Stimulated activated CD4-positive, alpha-beta T cell treated with anti-CD3 and anti-CD28 coated beads, TNF-alpha, amount 100 ng/mL, for 1 hour (primary cell): ENCODE measurements at places on chromosomes 13 and 19.

DNA sequence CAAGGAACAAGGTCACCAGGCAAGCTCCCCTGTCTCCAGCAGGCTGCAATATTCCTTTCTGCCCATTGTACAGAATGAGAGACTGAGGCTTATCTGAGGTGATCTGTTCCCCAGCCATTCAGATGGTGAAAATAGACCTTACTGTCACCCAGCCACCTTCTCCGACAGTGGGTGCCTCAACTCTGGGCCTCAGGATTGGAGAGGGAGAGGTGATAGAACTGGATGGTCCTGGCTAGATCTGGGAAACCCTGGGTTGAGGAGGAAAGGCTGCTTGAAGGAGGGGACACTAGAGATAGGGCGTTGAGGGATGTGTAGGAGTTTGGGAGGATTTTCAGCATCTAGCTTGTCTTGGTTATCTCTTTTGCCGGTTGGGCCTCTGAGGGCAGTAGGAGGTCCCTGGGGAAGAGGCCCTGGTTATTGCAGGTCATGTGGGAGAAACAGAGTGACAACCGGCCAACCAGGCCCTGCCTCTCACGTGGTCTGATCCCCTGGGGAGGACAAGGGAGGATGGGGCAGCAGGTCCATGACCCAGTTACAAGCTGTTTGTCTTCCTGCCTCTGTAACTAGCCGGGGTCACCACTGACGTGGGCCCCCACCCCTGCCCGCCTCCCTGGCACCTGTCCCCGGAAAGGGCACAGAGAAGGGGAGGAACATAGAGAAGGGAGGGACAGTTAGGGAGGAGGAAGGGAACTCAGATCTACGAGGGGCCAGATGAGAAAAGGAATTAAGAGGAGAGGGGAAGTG, 8.2 kb downstream of the NFIC start:
- DNase-seq: no peak

DNA sequence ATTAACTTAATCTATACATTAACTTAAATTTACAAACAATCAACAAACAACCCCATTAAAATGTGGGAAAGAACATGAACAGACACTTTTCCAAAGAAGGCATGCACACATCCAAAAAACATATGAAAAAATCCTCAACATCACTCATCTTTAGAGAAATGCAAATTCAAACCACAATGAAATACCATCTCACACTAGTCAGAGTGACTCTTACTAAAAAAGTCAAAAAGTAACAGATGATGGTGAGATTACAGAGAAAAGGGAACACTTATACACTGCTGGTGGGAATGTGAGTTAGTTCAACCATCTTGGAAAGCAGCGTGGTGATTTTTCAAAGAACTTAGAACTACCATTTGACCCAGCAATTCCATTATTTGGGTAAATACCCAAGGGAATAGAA, 759.2 kb upstream of the SLITRK1 start:
- no peak for DNase-seq

- no peak for DNase-seq
These were observed 18.7 kb downstream of the PLVAP start for GRCh38 chr19:17358395-17358794.

- DNase-seq: no peak
These were observed 113.2 kb upstream of the MCF2L start for GRCh38 chr13:112855859-112856258.

GRCh38 chr19:38661996-38662395, 14.5 kb downstream of the ACTN4 start:
- no peak for DNase-seq

- DNase-seq: no peak
These were observed 19.5 kb upstream of the ATP8A2 start for GRCh38 chr13:25352230-25352629.

GRCh38 chr19:41449079-41449864, 6.3 kb downstream of the ERICH4 start:
- peak; percentile 61 for DNase-seq

DNA sequence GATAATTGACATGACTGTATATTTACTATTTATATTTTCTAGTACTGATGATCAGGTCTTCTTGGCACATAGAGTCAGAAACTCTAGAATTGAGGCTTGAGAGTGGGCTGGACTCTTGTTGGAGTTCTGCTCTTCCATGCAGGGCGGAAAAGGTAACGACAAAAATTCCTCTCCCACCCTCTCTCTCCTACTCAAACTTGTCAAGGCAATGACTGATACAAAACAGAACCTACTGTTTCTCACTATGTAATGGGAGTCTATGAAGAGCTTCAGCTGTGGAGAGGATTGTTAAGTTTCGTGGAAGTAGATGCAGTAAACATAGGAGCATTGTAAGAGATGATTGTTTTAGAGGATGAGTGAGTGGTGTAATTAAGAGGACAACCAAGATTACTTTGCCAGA, 8.8 kb downstream of the EDNRB start:
- no peak for DNase-seq

DNA sequence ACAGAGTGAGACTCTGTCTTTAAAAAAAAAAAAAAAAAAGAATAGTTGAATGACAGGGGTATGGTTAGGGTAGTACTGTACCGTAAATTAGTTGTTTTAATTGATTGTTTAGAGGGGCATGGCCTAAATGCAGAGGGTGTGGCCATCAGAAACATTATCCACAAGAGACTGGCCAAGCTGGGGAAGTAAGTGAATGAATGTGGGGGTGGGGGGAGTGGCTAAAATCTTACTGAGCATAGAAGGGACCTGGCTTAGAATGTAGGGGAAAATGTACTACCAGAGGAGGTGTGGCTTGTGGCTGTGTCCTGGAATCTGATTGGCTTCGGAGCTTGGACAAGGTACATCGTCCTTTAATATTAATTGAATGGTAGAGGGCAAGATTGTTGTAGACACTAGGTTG, 3.8 kb downstream of the BCL2L12 start:
- no peak for DNase-seq

- DNase-seq: no peak
These were observed 9.6 kb downstream of the PLPPR3 start for GRCh38 chr19:812049-812746.

DNA sequence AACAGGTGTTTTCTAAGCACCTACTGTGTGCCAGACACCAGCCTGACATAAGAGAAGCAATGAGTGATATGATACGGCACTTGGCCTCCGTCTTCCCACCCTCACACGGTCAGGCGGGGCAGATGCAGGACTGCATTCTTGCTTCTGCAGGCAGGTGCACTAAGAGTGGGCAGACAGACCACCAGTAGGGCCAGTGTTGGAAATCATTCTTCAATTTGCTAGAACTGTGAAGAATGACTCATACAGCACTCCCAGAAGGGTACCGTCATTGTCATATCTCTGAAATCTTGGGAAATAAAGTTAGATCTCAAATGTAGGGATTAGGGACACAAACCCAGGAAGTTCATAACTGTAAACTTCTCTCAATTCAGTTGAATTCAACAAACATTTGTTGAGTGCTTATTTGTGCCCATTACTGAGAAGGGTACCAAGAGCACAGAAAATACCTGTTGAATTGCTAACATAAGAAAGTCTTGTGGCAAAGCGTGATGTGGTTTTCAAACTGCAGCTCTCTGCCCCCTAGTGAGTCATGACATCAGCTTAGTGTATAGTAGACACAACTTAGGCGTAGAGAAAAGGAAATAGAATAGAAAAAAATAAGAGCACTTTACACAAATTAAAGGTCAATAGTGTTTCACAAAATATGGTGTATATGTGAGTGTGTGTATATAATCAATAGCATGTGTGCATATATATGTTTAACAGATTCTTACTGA, 76.1 kb downstream of the TEX26 start:
- DNase-seq: no peak

DNA sequence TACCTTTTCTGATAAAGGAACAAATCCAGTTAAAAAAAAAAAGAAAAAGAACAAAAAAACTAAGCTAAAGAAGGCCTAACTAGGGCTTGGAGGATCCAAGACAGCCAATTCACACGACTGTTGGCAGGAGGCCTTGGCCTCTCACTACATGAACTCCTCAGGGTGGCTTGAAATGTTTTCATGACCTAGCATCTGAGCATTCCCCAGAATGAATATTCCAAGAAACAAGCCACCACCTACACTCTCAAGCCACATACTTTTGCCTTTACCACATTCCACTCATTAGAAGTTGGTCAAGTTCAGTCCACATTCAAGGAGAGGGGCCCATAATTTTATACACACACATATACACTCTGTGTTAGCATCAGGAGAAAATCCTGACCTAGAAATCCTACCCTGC, 97.6 kb upstream of the SIAH3 start:
- DNase-seq: no peak

DNA sequence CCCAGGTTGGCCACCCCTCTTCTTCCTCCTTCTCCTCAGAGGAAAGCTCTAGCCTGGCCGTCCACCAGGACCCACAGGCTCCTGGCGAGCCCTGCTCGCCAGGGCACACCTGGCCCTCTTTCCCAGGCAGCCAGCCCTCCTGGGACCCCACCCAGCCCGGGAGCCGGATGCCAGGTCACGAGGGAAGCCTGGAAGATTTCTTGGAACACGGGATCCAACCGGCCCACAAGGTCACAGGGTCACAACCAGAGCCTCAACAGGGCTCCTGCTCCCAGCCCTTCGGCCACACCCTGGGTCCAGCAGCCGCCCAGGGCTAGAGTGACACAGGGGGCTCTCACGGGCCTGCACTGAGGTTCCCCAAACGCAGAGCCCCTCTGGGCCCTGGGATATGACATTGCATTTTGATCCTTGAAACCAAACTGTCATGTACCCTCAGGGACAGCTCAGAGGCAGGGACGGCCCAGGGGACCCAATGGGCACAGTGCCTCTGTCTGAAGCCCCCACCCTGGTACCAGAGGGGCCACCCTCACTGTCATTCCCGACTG, 5.5 kb downstream of the MKNK2 start:
- DNase-seq: no peak

GRCh38 chr13:80274643-80275042, 66.3 kb downstream of the SPRY2 start:
- DNase-seq: no peak

DNA sequence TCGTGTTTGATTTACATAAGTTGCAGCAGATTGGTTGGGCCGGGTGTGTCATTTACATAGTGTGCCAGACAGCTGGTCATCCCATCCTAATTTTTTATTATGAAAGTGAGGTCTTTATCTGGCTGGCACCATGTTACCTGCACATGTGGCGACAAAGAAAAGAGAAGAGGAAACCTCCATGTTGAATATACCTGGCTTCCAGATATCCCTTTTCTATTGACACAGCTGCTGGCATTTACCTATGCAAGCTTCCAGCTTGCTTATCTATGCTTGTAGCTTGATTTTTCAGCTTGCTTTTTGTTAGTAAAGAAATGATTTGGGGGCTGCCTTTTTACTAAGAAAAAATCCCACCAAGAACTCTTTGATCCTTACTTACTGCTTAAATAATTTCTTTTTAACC, 681.3 kb upstream of the SLITRK1 start:
- no peak for DNase-seq
